ENCODE measurements at places on chromosomes 5 and 9.

DNA sequence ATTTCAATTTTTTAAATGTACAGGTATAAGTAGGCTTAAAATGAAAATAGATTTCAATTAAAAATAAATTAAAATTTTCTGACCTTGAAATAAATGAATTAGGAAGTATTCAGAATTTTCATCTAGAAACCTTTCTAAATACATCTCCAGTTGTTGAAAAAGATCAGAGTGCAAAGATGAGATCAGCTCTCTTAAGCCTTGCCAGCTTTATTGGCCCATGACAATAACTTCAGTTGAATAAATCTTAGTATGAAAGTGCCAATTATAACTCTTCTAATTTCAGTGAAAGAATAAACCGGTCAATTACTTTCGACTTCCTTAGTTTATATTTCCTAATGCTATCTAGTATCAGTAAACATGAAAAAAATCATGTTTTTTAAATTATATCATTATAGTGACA, 117.4 kb downstream of the FBXL17 start:
- no peak for DNase-seq

GRCh38 chr9:76730801-76731200, 33.4 kb upstream of the PCA3 start:
- DNase-seq, result no peak

DNA sequence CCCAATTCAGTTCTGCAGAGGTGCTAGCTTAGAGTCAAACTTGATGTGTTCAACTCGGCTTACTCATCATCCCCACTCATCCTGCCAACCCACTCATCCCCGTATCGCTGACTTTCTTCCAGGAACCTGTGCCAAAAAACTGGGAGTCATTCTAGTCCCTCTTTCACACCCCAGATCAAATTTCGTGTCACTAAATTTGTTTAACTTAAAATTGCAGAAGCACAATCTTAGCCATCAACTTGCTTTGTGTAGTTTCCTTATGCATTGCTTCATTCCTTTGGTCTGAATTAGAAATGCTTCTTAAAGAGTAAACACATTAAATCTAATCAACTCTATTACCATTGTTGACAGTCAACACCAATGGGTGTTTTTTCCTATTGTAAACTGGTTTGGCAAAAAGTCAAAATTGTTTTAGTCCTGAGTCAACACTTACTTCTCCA, 162.4 kb downstream of the TTC39B start:
- DNase-seq, result peak; percentile 21

DNA sequence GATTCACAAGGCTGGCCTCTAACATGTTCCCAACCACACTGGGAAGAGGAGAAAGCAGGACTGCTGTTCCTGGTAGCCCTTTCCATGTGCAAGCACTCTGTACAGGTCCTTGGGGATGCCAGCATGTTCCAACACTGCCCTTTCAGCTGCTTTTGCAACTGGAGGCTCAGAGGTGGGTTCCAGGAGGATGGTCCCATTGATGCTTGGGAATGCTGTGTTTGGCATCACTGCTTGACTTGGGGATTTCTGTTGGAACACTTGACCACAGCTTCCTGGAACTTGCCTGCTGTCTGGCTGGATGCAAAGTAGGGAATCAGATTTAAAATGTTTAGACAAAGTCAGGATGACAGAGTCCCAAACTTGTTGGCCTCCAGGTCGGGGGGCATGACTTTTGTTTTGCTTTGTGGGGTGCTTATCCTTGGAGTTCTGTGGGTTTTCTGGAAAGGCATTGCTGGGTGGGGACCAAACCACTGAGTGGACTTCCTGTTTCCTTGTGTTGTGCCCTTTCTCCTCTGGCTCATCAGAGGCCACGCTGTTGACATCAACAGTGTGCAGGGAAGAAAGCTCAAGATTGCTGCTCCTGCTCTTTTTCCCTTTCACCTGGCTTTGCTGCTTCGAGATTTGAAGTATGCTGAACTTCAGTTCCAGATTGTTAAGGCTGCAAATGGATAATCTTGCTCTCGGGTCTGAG, 148.5 kb upstream of the RPS23 start:
- DNase-seq, result no peak

GRCh38 chr5:180090098-180090768, 18.7 kb upstream of the RNF130 start:
- peak; percentile 62 for DNase-seq

GRCh38 chr5:6261256-6261655, 117.1 kb downstream of the MED10 start:
- no peak for DNase-seq

DNA sequence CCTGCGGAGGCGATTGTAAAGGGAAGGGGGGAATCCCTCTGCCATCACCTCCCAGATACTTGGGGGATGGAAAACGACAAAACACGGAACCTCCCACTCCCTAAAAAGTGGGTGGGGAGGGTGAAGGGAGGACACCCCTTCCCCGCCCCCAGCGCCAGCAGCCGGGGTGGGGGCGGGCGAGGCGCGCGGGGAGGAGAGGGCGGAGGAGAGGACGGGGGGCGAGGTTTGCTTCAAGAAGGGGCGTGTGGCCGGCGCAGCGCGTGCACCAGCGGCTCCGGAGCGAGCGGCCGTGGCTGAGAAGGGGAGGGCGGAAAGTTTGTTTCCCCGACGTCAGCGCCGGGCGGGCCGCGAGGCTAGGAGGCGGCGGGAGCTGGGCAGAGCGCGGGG, at the start of gene PRRX2:
PRRX2 (plus strand) TSS at position 259 of the 387 bp plus-strand sequence. CDS start 221 bp downstream, outside the sequence.
- DNase-seq, result peak; percentile 84

- no peak for DNase-seq
Observed at GRCh38 chr5:171363846-171364245, 23.8 kb upstream of the NPM1 start.

DNA sequence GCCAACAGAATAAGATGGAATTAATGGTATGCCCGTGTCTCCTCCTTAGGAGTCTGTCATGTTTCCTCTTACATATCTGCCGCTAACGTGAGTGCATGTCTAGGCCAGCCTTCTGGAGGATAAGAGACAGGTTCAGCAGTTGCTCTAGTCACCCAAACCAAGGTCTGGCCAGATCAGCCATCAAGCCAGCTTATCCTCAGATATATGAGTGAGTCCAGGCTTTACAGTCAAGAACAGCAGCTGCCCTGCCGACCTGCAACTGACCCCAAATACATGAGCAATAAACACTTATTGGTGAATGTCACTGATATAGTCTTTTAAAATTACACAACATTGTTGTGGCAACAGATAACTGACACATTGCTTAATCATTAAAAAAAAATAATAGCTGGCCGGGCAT, 123.5 kb downstream of the TSSK1B start:
- no peak for DNase-seq

DNA sequence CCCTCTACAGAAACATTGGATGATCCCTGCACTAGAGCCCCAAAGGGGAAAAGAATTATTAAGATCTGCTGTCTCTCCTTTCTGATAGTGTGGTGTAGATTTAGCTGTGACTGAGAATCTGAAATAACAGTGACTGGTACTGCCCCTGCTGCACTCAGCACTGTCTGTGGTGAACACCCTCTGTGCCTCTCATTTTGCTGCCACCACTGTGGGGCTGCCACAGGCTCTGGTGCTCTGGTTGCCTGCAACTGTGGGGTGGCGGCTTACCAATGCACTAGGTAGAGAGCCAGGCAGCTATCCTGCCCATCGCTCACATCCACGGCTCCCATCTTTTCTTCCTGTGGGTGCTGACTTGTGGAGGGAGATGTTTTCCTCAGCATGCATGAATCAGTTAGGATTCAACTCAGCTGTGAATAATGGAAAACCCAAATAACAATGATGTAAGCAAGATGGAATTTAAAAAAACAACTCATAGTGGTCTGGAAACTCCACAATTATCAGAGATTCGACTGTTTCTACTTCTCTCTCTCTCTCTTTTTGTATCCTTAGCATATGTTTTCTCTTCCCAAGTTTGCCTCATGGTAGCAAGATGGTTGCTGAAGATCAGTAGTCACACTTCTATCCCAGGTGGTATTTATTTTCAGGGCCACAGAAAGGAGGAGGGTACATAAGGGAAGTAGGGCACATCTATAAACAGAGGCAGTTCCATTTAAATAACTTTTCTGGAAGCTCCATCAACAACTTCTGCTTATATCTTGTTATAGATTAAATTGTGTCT, 99.8 kb upstream of the DAP start:
- DNase-seq, result peak; percentile 82

DNA sequence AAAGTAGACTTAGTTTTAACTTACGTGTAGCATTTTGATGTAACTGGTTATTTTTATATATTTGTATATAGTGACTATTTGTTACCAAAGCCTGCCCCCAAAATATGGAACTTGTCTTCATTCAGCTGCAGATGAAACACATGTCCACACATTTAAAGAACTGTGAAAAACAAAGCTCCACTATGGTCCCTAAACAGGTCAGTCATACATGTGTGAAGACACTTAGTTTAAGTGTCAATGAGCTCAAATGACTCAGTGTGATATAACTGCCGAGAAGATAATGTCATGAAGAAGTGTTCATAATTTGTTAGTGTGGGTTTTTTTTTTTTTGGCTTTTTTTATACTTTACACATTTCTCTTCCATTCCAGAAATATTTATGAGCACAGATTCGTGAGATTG, 28.2 kb downstream of the HAVCR1 start:
- no peak for DNase-seq

DNA sequence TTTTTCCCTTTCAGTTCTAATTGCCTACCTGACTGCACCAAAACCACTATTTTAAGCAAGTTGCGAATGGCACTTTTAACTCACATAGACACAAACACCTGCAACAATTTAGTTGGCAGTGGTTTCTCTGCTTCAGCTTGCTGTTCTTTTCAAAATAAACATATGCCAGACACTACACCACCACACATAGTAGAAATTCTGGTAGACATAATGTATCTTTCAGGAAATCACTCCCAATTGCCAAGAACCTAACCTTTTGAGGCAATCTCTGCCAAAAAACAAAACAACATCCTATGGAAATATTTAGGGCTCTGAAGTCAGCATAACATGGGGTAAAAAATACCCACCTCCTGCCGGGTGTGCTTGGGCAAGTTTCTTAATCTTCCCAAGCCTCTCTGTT, 27.7 kb downstream of the GLIS3 start:
- no peak for DNase-seq

All from EH (cell line).